ENCODE measurements at places on chromosomes 1 and 21.

DNA sequence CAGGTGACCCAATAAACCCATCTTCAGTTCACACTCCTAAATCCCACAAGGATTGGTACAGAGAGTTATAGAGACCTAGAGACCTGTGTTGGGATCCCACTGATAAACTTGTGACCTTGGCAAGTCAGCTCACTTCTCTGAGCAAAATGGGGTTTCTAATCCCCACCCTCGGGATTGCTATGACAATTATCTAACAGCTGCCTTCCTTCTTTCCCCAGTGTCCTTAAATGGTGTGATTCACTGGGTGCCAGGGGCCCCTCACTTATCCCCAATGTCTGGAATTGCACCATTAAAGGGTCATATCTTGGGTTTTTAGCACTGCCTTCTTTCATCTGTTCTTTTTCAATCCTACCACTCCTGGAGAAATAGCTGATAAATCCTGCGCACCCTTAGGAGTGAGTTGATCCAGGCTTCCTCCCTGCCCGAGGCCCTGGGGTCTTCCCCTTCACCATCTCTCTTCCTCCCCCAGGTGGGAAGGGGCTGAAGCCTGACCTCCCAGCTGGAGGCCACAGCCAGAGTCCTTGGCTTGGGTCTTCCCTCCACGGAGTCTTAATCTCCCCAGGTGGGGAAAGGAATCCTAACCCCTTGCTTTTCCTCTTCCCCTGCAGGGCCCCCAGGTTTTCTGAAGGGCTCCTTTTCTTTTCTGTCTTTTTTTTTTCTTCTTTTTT is 39.7 kb downstream of the LACTBL1 start:
- no peak for DNase-seq

GRCh38 chr1:226678701-226679100 is 60.4 kb downstream of the ITPKB start:
- DNase-seq: no peak

DNA sequence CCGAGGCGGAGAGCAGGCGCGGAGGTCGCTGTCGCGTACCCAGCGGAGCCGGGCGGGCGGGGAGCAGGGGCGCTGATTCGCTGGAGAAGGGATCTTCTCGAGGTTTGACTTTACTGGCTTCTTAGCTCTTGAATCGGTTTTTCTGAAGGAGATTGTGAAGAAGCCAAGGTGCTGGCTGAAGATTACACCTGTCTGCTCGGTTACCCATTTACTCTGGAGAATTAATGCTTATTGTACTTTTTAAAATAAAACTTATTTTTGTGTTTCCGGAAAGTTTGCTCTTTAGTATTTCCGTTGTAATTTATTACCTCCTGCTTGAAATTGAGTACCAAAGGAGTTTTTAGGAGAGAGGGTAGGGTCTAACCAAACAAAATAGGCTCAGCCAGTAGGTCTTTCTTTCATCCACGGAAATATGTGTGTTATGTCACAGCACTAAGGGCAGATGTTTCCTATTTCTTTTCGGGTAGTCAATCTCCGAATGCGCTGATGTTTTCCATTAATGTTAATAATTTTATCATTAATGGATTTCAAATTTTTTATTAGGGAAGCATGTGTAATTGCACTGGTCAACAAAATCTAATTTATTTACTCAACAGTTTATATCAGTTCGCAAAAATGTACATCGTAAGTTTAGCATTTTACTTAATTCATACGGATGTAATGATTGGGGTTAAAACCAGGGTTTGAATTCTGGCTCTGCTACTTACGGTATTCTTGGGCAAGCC is 510 bp upstream of the GNG5 start:
- peak; percentile 21 for DNase-seq

- no peak for DNase-seq
These were observed 44.6 kb upstream of the OLIG2 start for GRCh38 chr21:32981096-32981495.

DNA sequence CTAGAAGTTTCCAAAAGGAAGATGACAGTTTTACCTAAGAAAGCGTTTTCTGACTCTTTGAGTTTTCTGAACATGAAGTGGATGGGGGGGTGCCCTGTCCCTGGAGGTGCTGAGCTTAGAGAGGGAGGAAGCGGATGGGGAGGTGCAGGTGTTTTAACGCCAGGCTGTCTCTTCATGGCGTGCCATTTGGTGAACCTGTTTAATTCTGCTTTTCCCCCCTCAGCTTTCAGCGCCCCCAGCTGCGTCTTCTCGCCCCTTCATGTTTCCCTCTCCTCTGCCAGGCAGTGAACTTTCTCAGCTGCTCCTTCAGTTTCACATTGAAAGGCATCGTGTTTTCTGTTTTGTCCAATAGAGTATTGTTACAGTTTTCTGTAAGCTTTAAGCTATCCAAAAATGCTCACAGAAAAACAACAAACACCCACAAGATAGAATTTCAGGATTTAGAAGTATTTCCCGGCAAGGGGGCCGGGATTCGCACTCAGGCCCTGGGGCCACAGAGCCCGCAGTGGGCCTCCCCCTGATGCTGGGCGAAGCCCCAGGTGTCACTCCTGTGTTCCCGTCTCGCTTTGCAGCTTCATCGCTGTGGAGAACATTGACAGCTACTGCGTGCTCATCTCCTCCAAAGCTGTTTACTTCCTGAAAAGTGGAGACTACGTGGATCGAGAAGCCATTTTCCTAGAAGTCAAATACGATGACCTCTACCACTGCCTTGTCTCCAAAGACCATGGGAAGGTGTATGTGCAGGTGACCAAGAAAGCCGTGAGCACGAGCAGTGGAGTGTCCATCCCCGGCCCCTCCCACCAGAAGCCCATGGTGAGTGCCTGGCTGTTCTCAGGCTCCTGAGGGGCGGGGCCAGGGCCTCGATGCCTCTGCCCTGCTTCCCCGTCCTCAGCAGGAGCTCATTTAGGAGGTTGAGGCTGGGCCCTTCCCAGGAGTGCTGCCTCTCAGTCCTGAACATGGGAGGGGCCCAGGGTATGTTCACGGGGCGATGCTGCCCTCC is 111.4 kb downstream of the DHRS3 start:
- no peak for DNase-seq

GRCh38 chr1:92768296-92768695 is 16.6 kb downstream of the EVI5 start:
- DNase-seq: no peak

DNA sequence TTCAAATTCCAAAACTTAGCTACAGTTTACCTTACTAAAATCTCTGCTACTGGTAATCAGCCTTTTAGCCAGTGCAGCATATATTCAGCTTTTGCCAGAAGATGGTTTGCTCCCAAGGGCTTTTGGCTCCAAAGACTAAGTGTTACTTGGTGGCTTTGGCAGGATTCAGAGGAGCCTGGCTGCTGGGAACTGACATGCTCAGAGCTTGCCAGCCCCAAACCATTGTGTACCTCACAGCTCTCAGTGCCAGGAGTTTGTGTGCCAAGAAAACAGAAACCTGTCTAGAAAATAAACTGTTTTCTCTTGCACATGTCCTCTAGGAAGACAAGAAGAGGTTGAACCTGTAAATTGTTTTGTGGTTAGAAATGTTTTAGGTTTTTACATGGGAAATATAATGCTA is 315.9 kb downstream of the ST6GALNAC3 start:
- no peak for DNase-seq

DNA sequence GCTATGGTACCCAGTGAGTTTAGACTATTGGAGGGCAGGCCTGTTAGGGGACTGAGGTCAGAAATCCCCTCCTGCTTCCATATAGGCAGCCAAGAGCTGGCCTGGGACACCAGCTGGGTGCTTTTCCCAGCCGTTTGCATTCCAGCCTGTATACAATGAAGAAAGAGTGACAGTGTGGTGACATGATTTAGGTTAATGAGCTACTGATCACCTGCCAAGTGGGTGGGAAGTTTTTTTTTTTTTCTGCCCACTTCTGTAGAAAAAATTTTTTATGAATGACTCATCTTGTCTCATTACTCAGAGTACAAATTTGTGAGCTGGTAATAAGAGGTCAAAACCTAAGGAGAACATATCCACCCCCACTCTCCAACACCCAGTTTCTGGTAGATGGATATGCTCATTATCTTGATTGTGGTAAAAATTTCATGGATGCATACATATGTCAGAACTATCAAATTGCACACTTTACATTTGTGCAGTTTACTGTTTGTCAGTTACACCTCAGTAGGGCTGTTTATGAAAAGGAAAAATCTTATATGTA is 16.4 kb upstream of the CGN start:
- DNase-seq: peak; percentile 49

DNA sequence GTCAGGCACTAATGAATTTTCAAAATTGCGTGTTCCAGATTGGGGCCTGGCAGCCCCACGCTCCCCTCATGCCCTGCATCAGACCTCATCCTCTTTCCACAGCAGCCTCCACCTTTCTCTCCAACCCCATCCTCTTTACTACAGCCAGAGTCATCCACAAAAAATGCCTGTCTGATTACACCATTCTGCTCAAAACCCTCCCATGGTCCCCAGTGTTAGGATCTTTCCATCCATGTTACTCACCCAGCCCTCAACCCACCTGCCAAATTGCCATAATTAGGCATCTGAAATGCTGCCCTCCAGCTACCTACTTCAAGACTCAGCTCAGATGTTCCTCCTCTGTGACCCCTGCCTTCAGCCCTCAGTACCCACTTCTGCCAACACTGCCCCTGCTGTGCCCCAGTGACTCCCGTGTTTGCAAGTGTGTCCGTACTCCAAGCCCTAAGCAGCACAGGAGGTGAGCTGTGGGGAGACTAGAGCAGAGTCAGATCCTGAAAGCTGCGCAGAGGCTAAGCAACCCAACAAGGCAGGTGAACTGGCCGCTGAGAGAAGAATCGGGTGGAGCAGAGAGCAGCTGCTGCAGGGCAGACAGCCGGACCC is 715 bp upstream of the ARTN start:
- no peak for DNase-seq

DNA sequence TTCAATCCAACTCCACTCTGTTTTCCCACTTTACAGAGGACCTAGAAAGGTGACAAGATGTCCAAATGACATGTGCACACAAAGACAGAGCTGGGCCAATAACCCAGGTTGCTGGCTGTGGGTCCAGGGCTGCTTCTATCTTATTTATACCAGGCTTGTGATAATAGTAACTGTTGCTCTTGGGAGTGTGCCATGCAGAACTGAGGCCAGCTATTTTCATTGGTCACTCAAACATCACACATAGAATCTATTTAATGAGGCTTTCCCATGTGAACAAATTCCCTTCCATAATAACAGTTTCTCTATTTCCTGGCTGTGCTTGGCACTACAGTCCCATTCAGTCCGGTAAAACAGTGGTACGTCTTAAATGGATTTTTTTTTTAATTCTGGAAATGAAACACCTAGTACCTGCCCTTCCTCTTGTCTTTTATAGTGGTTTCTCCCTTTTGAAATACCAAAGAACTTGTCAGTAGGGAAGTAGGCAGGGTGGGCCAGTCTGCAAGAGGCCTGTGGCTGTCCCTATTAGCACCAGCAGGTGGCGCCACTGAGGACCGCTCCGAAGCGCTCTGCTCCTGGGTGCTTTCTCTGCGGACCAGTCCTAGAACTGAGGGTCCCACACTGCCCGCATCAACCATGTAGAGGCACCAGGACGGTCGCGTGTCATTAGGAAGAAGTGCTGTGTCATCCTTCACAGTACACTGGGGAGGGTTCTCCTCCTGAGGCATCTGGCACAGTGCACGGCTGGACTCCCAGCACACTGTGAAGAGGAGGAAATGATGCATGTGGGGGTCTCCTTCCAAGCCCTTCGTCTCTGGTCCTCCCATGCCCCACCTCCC is 52.1 kb downstream of the GPR161 start:
- peak; percentile 87 for DNase-seq

DNA sequence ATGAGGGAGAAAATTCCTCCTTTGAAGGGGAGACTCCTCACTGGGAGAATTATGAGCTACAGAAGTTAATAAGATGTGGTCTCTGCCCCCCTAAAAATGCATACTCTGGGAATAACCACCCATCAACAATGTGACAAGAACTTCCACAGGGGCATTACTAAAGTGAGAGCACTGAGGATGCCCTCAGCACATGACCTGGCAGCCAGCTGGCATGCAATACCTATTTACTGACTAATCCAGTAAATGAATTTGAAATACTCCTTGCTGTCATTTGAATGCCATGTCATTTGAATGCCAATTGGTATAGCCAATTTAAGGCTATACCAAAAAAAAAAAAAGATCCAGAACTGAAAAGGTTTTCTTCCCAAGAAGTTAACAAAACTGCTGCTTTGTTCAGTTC is 30.8 kb downstream of the PLPP3 start:
- no peak for DNase-seq

DNA sequence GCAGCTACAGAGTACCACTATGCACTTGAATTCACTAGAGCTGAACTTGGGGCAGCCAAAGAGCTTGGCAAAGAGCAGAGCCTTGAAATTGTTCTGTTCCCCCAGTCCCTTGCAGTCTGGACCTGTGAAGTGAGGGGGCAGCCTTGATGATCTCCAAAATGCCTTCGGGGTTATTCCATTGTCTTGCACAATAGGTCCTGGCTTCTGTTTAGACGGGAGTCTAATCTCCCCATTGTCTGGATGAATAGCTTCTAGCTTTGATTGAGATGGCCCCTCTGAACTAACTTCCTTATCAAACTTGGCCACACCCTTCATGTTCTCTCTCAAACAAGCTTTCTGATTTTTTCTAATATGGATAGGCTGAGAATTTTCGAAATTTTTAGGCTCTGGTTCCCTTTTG is 72.6 kb downstream of the PGM1 start:
- no peak for DNase-seq

DNA sequence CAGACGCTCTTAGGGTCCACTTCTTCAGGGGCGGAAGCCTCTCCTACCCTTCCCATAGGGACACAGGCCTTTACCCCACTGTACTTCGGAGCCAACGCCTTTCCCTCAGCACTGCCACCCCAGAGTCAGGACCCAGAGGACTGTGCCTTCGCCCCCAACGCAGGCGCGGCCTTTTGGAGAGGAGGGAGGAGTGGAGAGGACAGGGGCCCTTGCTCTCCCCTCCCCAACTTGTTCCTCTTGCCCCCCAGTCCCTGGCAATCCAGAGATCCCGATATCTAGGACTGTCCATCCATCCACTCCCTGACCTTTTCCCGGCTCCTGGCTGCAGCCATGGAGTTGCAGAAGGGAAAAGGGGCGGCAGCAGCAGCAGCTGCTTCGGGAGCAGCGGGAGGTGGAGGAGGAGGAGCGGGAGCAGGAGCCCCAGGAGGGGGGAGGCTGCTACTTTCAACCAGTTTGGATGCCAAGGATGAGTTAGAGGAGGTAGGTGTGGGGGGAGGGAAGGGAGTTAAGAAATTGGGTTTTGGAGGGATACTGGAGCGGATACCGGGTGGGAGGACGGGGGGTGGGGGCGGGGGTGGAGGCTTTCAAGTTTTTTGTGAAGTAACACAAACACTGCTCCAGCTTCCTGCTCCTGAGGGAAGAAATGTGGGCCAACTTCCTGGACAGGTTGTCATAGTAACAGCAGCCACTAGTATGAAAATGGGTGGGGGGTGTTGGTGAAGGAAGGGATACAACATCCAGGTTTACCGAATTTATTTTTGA is 636 bp downstream of the INTS3 start:
- DNase-seq: peak; percentile 48

DNA sequence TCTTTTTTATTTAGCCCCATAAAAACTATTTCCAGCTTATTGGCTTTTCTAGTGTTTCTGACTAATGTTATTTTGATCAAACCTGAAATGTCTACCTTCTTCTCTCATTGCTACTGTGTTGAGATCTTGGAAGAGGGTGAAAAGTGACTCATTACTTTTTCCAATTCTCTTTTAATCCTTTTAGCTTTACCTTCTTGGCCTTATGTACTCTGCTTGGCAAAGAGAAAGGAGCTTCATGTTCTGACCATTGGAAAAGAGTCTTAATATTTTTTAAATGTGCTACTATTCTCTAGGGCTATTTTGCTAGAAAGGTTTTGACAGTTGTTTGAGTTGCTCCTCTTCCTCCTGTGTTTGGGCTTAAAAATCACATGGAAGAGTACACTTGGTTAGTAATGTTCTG is 97.8 kb upstream of the CHODL start:
- no peak for DNase-seq

- no peak for DNase-seq
These were observed 20.7 kb upstream of the ATP1A1 start for GRCh38 chr1:116352349-116352813.

GRCh38 chr1:231387770-231388669 is 34.1 kb downstream of the EGLN1 start:
- peak; percentile 12 for DNase-seq

All from suppressor macrophage (primary cell).